ENCODE measurements at places on chromosomes 2 and 18.

DNA sequence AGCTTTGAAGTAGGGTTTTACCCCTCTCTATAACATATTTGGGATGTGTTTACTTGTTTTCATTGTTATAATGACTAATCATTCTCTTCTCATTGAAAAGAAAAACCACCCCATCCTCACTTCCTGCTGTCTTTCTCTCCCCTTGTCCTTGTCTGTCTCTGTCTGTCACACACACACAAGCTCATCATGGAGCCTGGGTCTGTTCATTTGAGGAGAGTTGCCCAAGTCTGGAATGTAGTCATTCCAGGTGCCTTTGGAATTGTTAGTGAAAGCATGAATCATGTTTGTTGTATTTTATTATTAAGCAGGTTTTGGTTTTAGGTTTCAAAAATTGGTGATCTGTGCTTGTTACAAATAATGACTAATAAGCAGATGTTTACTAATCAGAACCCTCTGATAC is 133.5 kb upstream of the IL1R2 start:
- no peak for DNase-seq

DNA sequence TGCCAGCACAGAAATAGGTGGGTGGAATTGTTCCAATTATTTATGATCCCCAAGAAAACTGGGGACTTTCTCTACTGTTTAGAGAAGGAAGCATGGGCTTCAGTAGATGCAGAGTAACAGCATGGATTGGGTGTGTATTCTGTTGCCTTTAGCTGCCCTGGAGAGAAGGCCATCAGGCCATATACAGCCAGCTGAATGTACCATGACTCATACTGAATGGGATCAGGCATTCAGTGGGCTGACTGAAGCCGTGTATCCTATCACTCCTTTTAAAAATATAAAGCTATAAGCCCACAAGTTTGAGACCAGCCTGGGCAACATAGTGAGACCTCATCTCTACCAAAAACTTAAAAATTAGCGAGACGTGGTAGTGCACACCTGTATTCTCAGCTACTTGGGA is 16.7 kb upstream of the PLEKHM3 start:
- DNase-seq, result no peak

GRCh38 chr2:190815226-190815625 is 65.4 kb upstream of the GLS start:
- no peak for DNase-seq

GRCh38 chr2:154740361-154740760 is 41.9 kb downstream of the KCNJ3 start:
- DNase-seq, result no peak

- DNase-seq, result peak; percentile 21
Measured at GRCh38 chr2:202178346-202178958, 59.9 kb downstream of the SUMO1 start.

- DNase-seq, result no peak
Measured at GRCh38 chr18:27645929-27646328, 460.8 kb upstream of the CHST9 start.

GRCh38 chr2:161369311-161369710 is 46.8 kb upstream of the TBR1 start:
- no peak for DNase-seq

- DNase-seq, result no peak
Measured at GRCh38 chr2:134934150-134934549, 15.5 kb downstream of the CCNT2 start.

- no peak for DNase-seq
Measured at GRCh38 chr2:170715062-170715931, at the start of gene SP5. Gene SP5, plus strand, starts transcription at chr2:170715337. Its CDS starts 176 bp downstream, at chr2:170715513.

DNA sequence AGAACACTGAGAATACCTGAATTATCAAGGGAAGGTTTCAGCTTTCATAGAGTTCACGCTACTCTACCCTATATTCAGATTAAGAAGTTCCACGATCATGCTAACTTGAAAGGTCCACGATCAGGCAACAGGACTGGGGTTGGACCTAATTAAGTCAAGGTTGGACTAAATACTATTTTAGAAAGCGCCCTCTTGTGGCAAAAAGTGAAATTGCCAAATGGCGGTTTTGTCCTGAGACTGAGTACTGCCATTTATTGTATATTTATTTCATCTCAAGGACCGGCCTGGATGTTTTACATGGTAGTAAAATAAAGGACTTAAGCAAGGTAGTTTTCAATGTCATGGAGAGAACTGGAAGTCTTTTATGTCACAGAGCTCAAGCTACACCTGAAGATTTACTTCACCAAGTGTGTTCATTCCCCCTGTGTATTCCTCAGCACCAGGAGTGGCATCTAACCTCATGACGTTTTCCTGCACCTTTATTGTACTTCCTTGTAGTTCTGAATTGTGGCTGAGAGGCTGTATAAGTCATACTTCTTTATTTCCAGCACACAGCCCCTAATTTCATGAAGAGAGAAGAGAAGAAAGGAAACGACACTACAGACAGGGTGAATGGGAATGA is 56.8 kb downstream of the SRD5A2 start:
- DNase-seq, result peak; percentile 3

GRCh38 chr2:120235681-120236080 is 12.5 kb upstream of the TMEM185B start:
- no peak for DNase-seq

- no peak for DNase-seq
Measured at GRCh38 chr2:70508711-70509462, 44.7 kb downstream of the TGFA start.

DNA sequence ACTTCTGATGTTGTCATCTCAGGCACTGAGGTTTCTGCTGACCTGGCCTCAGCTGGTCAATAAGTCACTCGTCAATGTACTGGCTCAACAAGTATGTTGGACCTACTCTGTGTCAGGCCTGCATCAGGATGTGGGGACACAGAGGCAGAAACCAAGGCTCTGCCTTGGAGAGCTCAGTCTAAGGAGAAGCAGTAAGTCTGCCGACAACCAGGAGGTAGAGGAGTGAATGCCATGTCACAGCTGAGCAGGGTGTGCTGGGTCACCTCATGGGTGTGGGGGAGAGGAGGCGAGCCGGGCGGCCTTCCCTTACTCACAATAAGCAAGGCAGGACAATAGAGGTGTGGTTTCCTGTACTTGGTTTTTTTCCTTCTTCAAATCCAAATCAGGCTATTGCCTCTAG is 75.8 kb downstream of the COLEC12 start:
- DNase-seq, result no peak

DNA sequence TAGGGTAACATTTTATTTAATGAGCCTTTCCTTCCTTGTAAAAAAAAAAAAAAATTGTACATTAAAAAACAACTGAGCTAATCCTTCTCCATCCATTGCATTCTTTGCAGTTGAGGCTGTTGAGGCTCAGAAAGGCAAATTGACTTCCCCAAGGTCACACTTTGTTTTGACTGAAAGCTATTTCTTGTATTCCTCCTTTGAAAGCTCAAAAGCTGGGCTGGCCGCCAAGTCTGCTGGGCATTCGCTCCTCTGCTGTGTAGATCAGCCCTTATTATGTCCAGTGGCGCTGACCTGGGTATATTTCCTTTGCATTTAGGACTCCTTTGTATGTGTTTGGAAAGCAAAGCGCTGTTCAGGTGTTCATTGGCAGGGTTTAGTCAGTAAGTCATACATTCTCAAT is 44.0 kb downstream of the SGPP2 start:
- no peak for DNase-seq

DNA sequence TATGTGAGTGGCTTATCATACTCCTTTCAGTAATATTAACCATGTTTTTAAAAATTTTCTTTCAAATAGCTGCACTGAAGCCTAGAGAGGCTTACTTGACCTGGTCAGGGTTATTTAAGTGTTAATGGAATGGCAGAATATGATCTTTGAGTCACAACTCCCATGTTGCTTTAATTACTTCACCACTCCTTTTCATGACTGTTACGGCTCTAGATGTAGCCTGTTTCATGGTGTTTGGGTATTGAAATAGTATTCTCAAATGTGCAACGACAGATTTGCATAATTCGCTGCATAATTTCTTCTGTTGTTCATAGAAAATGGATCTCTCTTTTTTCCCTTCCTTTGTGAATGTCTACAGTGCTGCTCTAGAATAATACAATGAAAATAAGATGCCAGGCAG is 51.6 kb upstream of the PLA2R1 start:
- DNase-seq, result no peak

DNA sequence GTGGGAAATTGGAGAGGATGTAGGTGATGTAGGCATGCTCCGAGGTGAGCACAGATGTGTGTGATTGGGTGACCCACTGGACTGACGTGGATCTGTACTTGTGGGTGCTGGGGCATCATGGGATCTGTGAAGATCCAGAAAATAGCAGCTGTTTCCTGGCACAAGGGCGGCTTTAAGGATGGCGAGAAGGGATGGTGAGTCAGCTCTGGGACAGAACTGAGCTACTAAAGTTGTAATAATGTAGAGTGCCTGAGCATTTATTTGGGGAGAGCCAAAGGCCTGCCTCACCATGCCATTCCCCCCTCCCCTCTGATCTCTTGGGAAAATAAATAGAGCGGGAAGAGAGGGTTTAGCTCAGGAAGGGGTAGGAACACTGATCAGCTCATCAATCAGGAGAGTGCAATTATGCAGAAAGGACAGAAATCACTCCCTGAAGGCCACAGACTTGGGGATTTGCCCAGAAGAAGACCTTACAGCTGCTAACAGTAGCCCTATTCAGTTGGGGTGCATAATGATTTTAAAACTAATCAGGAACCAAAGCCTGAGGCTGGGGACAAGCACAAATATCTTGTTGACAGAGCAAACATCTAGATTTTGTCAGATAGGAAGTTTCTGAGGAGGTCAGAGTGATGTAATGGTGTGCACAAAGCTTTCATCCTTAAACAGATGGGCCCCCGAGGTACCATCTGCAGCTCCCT is 30.3 kb downstream of the TANC1 start:
- no peak for DNase-seq

DNA sequence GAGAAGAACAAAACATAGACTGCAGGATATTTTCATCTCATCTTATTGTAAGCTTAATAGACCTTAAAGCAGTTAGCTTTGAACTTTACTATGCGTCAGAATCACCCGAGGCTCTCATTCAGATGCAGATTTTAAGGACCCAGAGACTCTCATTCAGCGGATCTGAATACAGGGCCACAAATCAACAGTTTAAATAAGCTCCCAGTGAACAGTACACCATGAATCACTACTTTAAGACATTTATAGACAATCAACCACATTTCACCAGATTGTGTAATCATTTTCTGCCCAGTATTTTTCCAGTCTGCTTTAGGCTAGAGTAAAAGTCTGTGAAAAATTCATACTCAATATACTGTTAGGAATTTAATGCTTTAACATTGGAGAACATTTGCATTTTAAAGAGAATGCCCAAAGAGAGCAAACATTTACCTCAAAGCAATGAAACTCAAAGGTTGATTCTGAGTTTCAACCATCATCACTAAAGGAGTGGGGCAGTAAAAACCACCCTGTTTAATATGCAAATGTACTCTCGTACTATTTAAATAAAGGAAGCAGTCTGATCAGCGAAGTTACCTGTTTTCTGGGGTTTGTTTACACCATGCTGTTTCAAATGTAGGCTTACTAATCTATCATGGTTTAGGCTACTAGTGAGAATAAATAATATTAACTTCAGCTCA is 11.0 kb upstream of the ALPK2 start:
- no peak for DNase-seq

GRCh38 chr2:11096591-11096990 is 58.7 kb upstream of the SLC66A3 start:
- DNase-seq, result no peak

- no peak for DNase-seq
Measured at GRCh38 chr2:131557558-131558321, 30.1 kb downstream of the CCDC74A start.

DNA sequence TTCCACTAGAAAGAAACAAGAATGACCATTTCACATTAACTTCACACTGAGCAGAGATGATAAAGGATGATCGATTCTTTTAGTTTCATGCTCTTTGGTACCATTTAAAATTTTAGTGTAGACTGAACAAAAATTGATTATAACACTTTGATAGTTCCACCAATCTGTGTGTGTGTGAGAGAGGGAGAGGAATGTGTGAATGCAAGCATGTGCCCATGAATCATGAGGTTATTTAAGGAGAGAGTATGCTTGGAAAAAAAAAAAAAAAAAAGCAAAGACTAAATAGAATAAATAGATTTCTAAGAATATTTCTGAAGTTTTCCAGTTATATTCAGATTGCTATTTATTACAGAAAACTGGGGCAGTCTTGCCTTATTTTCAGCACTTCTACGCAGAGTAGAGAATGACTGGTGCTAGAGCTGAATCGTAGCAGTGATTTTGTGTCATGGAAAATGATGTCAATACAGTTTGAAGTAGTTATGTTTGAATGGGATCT is 900.8 kb downstream of the SLC4A3 start:
- no peak for DNase-seq

DNA sequence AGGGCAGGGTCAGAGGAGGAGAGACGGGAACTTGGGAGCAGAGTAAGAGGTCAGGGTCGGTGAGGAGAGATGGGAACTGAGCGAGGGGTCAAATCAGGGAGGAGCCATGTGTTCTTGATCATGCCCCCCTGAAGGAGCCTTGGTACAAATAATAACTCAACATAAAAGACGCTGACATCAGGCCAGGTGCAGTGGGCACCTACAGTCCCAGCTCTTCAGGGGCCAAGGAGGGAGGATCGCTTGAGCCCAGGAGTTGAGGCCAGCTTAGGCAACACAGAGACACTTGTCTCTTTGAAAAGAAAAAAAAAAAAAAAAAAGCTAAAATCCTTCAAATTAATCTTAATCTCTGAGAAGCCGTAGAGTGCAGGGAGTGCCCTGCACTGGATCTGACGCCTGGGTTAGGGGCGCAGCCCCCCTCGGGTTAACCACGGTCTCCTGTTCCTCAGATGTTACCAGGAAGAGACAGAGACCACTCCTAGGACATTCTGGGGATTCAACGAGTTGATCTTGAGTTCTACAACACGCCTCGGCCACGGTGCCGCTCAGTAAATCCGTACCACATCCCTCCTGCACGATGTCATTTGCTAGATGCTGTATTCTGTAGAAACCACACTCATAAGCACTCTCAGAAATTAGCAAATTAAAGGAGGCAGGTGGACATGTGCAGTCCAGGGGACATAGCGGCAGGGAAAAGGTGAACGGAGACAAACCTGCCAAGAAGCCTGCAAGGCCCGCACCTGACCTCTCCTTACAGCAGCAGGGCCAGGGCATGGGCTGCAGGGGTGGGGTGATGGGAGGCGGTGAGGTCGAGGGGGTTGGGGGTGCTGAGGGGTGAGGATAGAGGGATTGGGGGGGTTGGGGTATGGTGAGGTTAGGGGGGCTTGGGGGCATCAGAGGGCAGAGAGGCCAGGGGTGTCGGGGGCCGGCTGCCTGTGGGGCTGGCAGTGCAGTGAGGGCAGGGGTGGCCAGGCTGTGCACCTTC is 29.2 kb downstream of the SLC66A2 start:
- DNase-seq, result no peak

- no peak for DNase-seq
Measured at GRCh38 chr2:47043142-47043890, 111.8 kb downstream of the STPG4 start.

Measured in stimulated activated CD8-positive, alpha-beta memory T cell treated with anti-CD3 and anti-CD28 coated beads, Interleukin-4, amount 100 ng/mL, for 4 hours (primary cell).